Cardiac septum (tissue), 1 donor: ENCODE measurements at places on chromosomes 16 and 17.
A peak's percentile ranks its signal among the peaks of the same experiment; 100 is the strongest.

- no peak for DNase-seq
Measured at GRCh38 chr16:64206862-64207261, 915.0 kb downstream of the CDH11 start.

DNA sequence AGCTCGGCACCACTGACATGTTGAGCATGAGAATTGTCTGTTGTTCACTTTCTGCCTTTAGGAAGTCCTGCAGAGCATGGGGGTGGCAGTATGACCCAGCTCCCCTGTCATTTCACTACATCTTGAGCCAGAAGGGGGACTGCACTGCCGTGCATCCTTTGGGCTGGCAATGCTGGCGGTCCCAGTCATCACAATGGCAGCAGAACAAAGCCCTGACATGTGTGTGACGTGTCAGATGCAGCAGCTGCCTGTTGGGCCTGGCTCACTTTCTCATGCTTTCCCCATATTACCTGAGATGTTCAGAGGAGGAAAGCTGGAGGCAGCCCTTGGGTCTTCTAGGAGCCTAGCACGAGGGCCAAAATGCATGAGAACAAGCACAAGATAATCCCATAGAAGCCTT is 6.3 kb upstream of the ABAT start:
- no peak for DNase-seq

- no peak for DNase-seq
Measured at GRCh38 chr16:22054847-22055590, 37.3 kb upstream of the VWA3A start.

GRCh38 chr17:81307636-81308560 is 12.8 kb upstream of the SLC38A10 start:
- no peak for DNase-seq

DNA sequence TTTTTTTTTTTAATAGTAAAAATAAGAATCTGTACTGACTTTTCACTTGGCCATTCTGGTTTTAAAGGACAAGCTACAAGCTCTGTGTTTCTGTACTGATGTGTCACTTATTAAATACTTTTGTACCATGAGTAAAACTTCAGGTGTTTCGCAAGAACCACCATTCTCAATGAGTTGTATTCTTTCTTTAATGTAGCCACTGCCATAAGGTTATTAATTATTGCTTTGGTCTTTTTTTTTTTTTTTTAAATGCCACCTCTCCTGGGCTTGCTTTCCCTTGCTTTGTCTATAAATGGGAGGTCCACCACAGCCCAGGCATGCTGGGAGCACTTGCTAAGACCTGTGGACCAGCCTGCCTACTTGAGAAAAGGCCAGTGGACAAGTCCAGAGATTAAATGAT is 8.4 kb downstream of the ARL2BP start:
- no peak for DNase-seq

DNA sequence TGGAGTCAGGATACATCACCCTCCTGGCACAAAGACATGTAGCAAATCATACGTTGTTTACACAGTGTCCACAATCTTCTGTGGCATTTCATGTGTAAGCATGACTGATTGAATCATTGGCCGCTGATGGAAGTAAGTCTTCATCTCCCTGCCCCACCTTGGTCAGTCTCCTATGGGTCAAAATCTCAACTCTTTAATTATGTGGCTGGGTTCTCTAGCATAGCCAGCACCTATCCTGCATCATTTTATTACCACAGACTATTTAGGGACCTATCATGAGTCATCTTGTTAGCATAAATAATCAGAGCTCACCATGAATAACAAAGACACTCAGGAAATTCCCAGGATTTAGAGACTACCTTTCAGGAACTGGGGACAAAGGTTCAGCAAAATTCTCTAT is 15.9 kb downstream of the TANC2 start:
- DNase-seq: no peak

DNA sequence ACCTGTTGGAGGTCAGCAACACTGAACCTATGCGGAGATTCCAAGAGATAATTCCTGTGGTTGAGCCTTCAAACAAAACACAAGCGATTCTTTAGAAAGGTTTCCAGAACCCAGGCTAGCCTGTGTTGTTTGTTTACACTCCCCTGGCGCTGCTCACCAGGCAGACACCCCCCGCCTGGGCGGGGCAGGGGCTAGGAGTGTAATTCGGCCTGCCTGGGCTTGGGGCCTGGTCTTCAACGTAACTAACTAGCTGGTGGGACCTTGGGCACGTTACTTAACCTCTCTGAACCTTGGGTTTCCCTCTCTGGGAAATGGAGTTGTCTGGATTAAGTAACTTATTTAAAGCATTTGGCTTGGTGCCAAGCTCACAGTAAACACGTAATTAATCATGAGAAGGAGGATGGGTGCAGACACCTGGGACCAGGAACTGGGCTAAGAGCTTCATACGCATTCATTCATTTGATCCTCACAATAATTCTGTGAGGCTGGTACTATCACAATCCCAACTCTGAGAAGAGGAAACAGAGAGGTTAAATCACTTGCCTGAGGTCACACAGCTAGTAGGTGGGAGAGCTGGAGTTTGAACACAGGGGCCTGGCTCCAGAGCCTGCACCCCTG is 7.6 kb upstream of the ARHGAP27 start:
- peak; percentile 31 for DNase-seq

DNA sequence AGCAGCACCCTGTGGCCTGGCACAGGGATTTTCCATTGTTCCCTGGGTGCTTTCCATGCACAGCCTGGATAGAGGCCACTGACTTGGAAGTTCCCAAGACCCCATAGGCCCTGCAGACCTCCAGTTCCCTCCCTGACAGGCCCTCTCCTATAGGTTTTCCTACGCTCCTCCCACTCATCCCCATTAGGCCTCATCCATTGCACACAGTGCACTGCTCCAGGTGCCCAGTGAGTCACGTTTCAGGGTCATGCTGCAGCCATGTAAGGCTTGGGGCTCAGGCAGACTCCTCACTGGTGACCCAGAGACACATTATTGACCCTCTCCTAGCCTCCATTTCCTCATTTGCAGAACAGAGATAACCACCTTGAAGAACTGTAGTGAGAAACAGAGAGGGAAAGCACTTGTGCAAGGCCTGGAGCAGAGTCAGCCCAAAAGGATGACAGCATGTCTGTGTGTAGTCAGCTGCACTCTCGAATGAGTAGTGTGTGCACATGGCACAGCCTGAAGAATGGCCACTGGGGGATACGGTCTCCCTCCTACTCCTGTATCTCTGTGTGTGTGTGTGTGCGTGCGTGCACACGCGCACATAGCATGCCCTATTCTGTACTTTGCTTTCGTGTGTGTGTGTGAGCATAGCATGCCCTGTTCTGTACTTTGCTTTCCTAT is 26.8 kb downstream of the DRC3 start:
- no peak for DNase-seq

DNA sequence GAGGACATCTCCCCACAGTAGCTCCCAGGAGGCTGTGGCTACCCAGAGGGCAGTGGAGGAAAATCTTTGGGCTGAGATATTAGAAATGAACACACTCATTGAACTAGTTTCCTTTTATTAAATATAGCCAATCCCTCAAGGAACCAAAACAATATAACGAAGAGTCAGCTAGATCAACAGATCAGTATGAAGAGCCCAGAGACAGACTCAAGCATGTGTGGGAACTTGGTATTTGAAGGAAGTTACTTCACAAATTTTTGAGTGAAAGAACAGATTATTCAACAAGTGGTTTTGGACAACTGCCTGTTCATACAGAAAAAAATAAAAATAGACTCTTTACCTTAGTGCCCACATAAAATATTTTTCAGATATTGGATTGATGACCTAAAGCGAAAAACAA is 183.6 kb upstream of the PMFBP1 start:
- DNase-seq: no peak

- DNase-seq: no peak
Measured at GRCh38 chr16:4767872-4768548, 1.0 kb upstream of the ZNF500 start.

GRCh38 chr17:6675201-6675825 is 23.8 kb downstream of the C17orf100 start:
- DNase-seq: no peak

DNA sequence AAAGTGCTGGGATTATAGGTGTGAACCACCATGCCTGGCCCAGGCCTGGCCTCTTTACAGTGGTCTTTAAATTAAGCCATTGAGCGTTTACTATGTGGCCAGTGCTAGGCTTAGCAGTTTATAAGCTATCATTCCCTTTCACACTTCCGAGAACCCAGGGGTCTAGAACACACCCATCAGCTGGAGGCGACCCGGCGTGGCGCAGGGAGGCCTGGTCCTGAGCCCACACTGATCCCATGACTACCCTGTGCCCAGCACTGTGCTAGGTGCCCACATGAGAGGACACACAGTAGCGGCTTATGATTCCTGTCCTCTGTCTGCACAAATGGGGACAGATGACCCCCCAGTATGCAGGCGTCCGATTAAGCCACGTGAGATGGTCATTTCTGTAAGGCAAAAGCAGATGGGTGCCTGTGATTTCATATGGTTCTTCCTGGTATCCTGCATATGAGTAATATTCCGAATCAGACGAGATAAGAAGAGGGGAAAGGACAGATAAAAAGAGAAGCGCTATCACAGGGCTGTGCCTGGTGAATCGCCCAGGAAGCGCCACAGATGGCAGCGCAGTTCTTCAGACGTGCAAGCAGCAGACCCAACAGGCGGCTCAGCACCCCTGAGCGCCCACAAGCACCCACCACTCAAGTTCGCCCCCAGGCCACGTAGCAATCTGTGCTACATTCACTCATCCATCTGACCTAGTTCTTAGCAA is 5.3 kb downstream of the OSGIN1 start:
- no peak for DNase-seq

- DNase-seq: no peak
Measured at GRCh38 chr16:75627851-75628250, 4.8 kb upstream of the ADAT1 start.

GRCh38 chr16:88349903-88350900 is 32.6 kb upstream of the ZNF469 start:
- DNase-seq: no peak

GRCh38 chr16:88170528-88170991 is 212.2 kb upstream of the ZNF469 start:
- DNase-seq: no peak

GRCh38 chr16:1194665-1195392 is 30.2 kb downstream of the TPSG1 start:
- DNase-seq: no peak

- no peak for DNase-seq
Measured at GRCh38 chr17:2933606-2934005, 129.8 kb downstream of the OR1D5 start.

GRCh38 chr17:54980375-54980774 is 11.8 kb downstream of the STXBP4 start:
- no peak for DNase-seq

DNA sequence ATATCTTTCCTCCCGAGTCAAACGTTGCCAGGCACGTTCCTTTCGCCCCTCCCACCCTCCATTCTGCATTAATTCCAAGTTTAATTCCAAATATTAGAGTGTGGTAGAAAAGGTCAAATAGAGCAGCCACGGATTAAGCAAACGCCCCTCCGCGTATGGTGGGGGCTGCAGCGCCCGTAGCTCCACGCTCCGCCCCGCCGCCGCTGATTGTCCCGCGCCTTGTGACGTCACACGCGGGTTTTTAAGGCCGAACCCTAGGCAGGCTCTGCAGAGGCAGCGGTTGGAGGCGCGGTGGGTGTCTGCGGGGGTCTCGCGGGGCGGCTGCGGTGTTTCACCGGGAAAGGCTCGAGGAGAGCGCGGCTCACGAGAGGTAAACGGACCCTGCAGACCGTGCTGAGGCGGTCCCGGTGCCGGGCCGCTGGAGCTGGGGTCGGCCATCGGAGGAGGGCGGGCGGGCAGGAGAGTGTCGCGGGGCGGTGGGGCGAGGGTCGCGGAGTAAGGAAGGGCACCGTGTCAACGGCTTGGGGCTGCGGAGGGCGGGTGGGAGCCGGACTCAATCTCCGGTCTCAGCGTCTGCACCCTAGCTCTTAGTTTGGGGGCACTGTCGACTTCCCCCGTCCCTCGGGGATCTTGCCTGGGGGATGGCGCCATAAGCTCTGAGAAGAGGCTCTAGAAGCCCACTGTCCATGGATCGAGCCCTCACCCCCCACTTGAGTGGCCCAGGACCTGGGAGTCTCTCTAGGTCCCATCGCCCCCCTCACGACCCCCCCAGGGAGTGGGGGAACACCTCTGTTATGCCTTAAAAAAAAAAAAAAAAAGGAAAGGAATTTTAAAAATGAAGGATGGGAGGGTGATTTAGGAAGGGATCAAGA is at the start of gene ARL4D:
Gene ARL4D, plus strand, starts transcription at position 270 of the 872 bp plus-strand sequence. CDS start 740 bp downstream, outside the sequence.
- DNase-seq: peak; percentile 96

DNA sequence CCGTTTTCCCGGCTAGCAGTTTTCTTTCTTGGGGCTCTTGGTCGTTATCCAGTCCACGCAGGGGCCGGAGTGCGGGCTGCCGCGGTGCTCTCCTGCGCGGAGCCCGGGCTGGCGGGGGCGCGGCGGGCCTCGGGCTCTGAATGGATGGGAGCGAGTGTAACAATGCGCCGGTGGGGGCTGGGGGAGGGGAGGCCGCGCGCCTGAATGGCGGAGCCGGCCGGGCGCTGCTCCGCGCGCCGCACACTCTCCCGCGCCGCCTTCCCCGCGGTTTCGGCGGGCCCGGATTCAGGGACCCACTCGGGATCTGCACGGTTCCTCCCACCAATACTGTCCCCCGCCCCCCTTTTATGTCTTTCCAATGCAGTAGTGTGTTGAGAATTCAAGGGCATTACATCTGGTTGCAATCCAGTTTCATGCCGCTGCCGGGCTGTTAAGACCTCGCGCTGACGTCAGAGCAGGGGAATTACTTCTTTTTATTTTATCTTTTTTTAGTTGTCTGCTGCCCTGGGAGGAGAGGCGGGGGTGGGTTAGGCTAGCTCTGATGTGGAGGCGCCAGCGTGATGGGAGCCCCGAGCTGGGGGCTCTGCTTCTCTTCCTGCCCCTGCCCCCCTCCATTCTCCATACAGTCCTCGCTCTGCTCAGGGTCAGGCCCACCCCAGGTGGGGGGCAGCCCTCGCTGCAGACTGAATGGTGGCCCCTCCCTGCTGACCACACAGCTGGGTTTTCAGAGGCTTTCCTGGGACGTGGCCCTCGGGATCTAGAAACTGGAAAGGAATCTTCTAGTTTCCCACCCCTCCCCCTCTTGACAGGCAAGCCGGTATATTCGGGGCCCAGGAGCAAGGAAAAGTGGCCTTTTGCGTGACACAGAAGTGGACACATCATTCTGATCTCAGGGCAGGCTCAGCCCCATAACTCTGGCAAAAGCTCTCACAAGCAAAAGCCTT is 1.8 kb downstream of the RAI1 start:
- DNase-seq: peak; percentile 83

- DNase-seq: no peak
Measured at GRCh38 chr17:57697891-57698711, 47.0 kb downstream of the CCDC182 start.

DNA sequence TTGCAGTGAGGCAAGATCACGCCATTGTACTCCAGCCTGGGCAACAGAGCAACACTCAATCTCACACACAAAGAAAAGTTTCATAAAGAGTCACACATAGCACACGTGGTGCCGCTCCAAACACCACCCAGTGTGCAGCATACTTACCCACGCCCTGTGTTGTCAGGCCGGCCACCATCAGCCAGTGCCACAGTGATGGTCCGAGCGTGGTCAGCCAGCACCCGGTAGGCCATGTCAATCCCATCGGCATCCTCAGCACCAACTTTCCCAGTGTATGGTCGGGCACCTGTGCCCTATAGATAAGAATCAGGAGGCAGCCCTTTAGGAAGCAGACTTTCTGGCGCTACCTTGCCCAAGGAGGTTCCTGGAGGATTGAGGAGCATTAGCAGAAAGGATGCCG is 17.7 kb upstream of the EXOSC6 start:
- DNase-seq: peak; percentile 50
